ENCODE measurements at places on chromosomes 5 and 9.

DNA sequence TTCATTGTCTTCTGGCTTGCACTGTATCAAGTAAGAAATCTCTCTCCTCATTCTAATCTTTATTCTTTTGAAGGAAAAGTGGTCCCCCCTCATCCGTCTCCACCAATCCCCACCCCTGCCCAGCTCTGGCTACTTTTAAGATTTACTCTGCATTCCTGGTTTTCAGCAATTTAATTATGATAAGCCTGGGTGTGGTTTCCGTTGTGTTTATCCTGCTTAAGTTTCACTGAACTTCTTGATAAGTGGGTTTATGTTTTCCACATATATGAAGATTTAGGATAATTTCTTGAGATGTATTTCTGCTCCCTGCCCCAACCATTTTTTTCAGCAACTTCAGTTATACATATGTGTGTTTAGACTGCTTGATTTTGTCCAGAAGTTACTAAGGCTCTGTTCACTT lies 46.5 kb downstream of the PTBP3 start:
- no peak for DNase-seq

- DNase-seq: no peak
Observed at GRCh38 chr9:88460587-88461332, 72.5 kb downstream of the SPIN1 start.

DNA sequence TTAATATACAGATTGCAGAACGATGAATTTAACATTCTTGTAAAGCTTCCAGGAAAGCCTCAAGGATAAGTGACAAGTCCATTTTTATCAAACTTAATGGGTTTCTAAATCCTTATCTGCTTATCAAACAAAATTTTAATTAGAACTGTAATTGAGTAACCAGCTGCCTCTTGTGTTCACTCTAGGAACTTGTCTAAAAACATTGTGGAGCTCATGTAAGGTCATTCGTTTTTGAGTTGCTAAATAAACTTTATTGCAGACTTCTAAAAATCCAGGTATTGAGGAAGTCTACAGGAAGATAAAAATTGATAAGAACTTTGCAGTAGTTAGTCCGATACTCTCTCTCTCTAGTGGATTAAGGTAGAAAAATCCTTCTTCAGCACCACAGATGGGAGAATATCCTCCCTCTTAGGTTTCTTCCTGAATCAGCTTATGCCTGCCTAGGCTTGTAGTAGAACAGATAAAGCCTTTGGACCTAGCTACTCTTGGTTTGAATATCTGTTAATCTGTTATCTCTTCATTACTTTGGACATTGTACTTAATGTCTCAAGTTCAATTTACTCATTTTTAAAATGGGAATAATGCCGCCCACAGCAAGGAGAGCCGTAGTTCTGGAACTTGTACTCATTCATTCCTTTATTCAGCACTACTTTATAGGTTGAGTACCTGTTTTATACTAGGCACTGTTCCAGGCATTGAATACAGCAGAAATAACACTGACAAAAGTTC lies 60.0 kb upstream of the DHFR start:
- no peak for DNase-seq

DNA sequence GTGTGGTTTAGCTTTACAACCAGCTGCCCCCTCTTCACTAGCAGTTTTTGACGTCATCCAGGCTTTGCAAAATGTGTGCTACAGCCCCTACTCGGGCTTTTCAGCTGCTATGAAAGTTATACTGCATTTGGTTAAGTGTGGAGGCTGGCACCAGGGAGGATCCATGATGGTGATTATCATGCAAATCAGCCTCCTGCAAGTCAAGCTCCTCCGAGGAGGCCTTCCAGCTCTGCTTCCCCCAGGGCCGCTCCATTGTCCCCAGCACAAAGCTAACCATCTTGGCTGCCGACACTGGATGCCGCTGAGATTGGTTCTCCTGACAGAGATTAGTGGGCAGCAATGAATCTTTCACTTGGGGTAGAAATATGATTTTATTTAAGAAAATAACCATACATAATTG lies 159.6 kb downstream of the NR2F1-AS1 start:
- DNase-seq: no peak

DNA sequence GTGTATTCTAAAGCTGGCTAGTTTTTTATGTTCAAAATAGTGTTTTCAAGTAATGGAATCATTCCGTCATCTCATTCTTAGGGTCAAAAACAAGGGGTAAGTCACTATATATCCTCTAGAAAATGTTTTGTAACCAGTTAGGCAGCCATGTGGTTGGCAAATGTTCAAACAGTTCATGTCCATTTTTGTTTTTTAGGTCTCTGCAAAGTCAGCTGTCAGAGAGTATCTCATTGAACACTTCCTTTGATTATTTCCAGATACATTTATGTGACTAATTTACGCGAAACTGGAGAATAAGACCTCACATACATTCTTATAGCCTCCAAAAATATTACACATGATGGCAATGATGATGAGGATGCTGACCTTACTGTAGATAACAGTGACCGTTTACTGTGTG lies 50.4 kb downstream of the TRIO start:
- no peak for DNase-seq

GRCh38 chr5:115363879-115364278 lies 67.4 kb upstream of the CCDC112 start:
- DNase-seq: no peak

GRCh38 chr9:114278881-114279570 lies 43.9 kb upstream of the ORM1 start:
- no peak for DNase-seq

- no peak for DNase-seq
Observed at GRCh38 chr5:14330729-14331385, 187.7 kb downstream of the TRIO start.

GRCh38 chr9:83130541-83130940 lies 67.6 kb upstream of the RASEF start:
- no peak for DNase-seq

DNA sequence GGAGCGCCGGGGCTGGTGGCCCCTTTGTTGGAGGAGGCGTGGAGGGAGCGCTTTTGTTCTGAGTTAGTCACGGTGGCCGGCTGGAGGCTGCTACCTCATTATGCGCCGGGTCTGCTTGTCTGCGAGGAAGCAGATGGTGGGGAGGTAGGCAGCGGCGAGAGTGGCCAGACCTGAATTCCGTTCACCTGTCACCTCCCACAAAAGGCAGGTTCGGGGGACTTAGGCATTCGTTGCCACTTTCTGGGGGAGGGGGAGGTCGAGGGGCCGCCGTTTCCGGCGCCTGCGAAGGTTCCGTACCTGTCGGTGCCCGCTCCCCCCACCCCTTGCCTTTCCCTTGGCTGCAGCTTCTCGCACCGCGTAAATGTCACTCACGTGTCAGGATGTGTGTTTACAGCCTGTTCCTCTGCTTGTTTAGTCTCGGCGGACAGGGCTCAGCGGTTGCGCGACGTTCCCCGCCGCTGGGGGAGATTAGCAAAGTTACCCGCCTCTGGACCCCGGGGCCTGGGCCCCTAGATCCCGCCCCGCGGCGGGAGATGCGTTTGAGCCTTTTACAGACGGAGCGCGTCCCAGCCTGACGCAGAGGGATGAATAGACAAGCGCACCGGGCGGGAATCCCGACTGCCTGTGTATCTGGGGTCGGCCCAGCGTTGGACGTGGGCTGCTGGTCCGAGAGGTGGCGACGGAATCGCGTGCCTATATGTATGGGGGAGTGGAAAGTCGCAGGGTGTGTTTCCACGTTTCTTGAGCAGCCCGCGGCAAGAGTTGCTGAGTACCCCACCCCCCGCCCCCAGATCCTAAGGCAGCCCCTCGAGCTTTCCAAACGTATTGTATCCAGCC lies 2.7 kb upstream of the LHX2 start:
- no peak for DNase-seq

GRCh38 chr9:92047500-92047899 lies 67.7 kb downstream of the SPTLC1 start:
- DNase-seq: no peak

All from CD4-positive, CD25-positive, alpha-beta regulatory T cell (primary cell).